ENCODE measurements at places on chromosomes 4 and X. TPM values are rescaled to one million over a fixed set of nuclear protein-coding genes. Genes with fewer than 3 reads are reported as not detected.

Gene RPGR
- 8.5 TPM for total RNA-seq

Gene TLR7
- total RNA-seq: not detected

Gene PARM1
- total RNA-seq: 6.3 TPM

Gene PITX2
- 24.9 TPM for total RNA-seq

Gene FTSJ1
- 50.2 TPM for total RNA-seq

Gene GRIA2
- total RNA-seq: not detected

Gene AGTR2
- total RNA-seq: not detected

Gene FRG2
- not detected for total RNA-seq

Gene POU4F2
- not detected for total RNA-seq

Gene SHISA3
- total RNA-seq: 5.7 TPM

Gene HAND2
- 0.09 TPM for total RNA-seq

Gene PLA2G12A
- 53.9 TPM for total RNA-seq

Gene SULT1B1
- 0.14 TPM for total RNA-seq

Gene CTAG1A
- total RNA-seq: not detected

Gene ART3
- total RNA-seq: 0.59 TPM

Gene UGT2A3
- total RNA-seq: 0.11 TPM

Gene HCCS
- 28.0 TPM for total RNA-seq

Gene DCHS2
- total RNA-seq: 1.4 TPM

Gene GABRG1
- 0.17 TPM for total RNA-seq

Gene HERC5
- total RNA-seq: 17.1 TPM

Gene PYURF
- 45.3 TPM for total RNA-seq

Gene MXRA5
- 2.8 TPM for total RNA-seq

Gene WDR19
- 25.1 TPM for total RNA-seq

Gene SLITRK2
- not detected for total RNA-seq

Gene ALG13
- total RNA-seq: 51.0 TPM

Gene ZDHHC15
- total RNA-seq: 1.5 TPM

Gene SPANXB1
- total RNA-seq: not detected

Gene HPGD
- total RNA-seq: 3.6 TPM

Gene NCAPG
- total RNA-seq: 61.9 TPM

Gene AFP
- total RNA-seq: 1.8 TPM

Gene RHOXF2
- 0.07 TPM for total RNA-seq

Gene CSAG2
- total RNA-seq: not detected

Gene DUSP21
- not detected for total RNA-seq

Gene FRG1
- total RNA-seq: 23.1 TPM

Gene OSTC
- 132 TPM for total RNA-seq

Gene BMPR1B
- total RNA-seq: 0.77 TPM

Gene NAT8L
- total RNA-seq: 20.0 TPM

Gene RIBC1
- 1.1 TPM for total RNA-seq

Gene IL13RA2
- total RNA-seq: not detected

Gene DGKK
- total RNA-seq: 2.9 TPM

Gene CYTL1
- total RNA-seq: 7.1 TPM

Gene TREX2
- total RNA-seq: 1.0 TPM

All from WTC11 (cell line).